ENCODE measurements at places on chromosomes 3 and 15.

DNA sequence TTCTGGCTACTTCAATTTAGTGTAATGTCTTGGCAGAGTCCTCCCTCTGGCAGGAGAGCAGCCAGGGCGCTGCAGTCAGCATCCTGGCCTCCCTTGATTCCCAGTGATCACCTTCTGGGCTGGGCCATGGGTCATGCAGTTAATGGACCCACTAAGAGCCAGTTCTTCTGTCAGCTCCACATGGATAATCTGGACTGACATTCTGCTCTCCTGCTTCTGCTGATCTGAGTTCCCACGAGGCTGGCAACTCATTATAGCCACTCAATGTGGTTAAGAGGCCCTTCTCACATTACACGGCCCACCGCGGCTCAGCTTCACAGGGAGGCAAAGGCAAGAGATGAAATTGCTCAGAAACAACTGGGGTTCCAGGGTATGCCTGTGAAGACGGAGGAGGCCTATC is 94.0 kb downstream of the WDR76 start:
- DNase-seq: no peak

- no peak for DNase-seq
Measured at GRCh38 chr3:48352546-48352945, 19.1 kb upstream of the SPINK8 start.

DNA sequence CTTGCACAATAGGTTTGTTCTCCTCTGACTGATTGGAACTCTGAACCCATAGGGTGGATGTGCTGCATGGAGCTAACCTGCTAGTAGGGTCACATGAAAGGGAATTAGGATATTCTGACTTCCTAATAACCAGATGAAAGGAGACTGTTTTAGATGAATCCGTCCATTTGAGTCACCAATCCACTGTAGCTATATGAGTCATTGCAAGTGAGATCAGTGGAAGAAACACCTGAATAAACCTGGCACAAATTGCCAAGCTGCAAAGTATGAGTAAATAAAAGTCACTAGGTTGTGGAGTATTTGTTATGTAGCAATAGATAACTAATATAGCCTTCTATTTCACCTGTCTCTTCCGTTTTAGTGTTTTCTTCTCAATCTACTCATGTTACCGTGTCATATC is 584.4 kb downstream of the PDCD6IP start:
- DNase-seq: no peak

GRCh38 chr3:120641696-120642246 is 40.3 kb downstream of the HGD start:
- DNase-seq: no peak

DNA sequence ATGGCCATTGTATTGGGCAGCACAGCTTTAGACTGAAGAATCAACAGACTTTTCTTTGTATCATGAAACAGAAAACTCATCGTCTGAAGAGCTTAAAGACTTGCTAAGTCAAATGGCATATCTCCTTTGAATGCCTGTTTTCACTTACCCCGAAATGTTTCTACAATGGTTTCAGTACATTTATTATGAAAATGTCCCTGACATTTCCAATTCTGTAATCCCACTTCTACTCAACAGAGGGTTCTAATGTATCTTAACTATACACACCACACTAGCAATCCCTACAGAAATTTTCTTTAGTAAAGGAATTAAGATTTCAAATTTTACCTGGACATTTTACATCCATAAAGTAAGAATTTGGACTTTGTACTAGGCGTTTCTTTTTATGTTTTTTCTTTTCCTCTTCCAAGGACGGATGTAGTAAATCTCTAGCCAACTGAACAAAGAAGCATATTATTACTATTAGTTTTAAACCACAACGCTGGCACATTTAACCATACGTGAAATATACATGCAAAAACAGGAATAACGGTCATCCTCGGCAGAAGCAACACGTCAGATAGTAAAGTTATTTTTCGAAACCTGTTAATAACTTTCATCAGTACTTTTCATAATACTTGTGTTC is 1.1 kb downstream of the RPS27L start:
- no peak for DNase-seq
